HT-29 (cell line): ENCODE measurements at places on chromosomes 12 and 14. TPM values are rescaled to one million over a fixed set of nuclear protein-coding genes. Genes with fewer than 3 reads are reported as not detected.

NRL gene
- total RNA-seq: 4.5 and 6.5 TPM in 2 replicates

CCDC175 gene
- total RNA-seq: 0.34 TPM in 1 of 2 replicates, not detected in the other

HPD gene
- total RNA-seq: not detected in 2 replicates

C1RL gene
- total RNA-seq: 38.9 and 39.1 TPM in 2 replicates

BAZ2A gene
- 43.3 and 47.1 TPM in 2 replicates for total RNA-seq

KLHL33 gene
- total RNA-seq: not detected in 2 replicates

DEPDC4 gene
- 0.23 and 1.1 TPM in 2 replicates for total RNA-seq

C12orf56 gene
- not detected in 2 replicates for total RNA-seq

CPNE6 gene
- not detected in 2 replicates for total RNA-seq

LMO3 gene
- total RNA-seq: not detected in 2 replicates

ADGRD1 gene
- not detected in 2 replicates for total RNA-seq

APOF gene
- total RNA-seq: not detected in 2 replicates

PRH2 gene
- not detected in 2 replicates for total RNA-seq

DPPA3 gene
- not detected in 2 replicates for total RNA-seq

SERPINA3 gene
- 1.0 and 2.0 TPM in 2 replicates for total RNA-seq

DPF3 gene
- not detected in 2 replicates for total RNA-seq

AGAP2 gene
- 1.9 and 4.0 TPM in 2 replicates for total RNA-seq

AMDHD1 gene
- 0.36 and 0.47 TPM in 2 replicates for total RNA-seq

EML5 gene
- under 0.01 and 0.63 TPM in 2 replicates for total RNA-seq

NFE2 gene
- total RNA-seq: 0.20 TPM in 1 of 2 replicates, not detected in the other
